Adipocyte (in vitro differentiated cells): ENCODE measurements at places on chromosomes 16 and 17.

DNA sequence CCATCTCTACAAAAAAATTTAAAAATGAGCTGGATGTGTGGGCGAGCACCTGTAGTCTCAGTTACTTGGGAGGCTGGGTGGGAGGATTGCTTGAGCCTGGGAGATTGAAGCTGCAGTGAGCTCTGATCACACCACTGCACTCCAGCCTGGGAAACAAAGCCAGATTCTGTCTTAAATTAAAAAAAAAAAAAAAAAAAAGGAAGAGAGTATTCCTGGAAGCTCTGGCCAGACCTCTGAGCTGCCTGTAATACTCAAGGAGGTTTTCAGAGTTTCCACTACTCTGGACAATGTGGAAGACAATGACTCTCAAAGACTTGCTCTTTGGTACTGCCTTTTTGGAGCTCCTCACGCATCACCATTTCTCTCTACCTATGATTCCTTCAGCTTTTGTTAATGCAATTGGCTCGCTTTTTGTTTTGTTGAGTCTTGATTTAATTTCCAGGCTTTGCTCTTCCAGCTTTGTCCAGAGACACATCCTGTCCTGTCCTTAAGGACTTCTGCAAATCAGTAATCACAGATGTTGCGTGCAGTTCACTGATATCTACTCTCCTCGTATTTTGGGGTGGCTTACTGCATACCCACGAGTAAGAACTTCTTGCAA lies 10.8 kb downstream of the CHD9 start:
- no peak for DNase-seq

- no peak for DNase-seq
Observed at GRCh38 chr17:55363033-55363432, 58.6 kb downstream of the MMD start.

DNA sequence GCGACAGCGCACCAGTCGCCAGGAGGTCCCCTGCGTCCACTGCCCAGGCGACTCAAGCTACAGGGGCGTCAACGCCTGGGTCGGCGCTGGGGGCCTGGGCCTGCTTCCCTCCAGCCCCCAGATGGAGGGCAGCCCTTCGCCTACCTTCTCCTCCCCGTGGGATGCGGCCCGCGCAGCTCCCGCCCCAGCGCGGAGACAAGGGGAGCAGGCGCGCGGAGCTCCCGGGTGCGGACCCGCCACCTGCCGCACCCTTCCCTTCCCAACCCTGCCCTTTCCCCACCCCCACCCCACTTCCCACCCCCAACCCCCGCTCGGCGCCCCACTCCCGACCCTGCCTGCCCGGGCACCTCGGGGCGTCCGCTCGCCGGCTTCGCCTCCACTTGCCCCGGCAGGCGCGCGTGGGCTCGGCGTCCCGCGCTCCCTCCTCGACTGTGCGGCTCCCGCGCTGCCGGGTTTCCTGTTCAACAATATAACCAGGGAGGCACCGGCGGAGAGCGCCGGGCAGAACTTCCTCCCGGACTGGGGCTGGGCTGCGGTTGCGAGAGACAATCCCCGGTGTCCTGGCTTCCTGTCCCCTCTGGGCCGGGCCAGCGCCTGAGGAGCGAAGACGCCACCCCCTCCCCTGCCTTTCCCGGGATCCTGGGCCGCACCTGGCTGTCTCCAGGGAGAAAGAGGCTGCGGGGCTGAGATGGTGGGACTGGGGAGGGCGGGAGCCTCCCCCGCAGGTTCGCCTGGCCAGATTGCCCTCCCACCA lies at the start of gene ARHGAP27:
TSS of gene ARHGAP27 (minus strand) at position 466 of the 754 bp plus-strand sequence. CDS start 2,591 bp downstream, outside the sequence.
- peak; percentile 43 for DNase-seq

- DNase-seq: no peak
Observed at GRCh38 chr16:80997139-80997798, 9.4 kb downstream of the CMC2 start.

DNA sequence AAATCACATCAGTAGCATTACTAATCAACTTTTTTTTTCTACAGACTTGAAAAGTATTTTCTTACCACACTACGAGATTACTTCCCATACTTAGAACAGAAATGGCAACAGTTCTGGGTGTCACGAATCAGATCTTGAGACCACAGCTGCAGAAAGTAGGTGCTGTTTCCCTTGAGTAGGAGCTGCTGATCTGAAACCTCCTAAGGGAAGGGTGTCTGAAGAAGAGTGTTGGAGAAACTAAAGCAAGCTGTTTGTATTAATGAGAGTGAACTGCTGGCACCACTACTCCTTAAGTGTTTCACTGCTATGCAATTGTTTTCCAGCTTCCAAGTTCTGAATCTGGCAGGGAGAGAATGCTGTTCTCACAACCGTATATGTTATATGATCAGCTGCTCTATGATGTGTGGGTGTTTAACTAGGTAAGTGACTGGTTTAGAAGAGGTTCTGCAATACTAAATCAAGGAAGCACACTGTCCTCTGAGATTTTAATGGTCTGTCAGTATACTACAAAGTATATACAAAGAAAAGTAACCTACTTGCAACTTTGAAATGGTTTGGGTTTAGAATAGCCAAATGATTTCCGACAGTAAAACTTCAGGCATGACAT lies 3.3 kb downstream of the ZNF652 start:
- no peak for DNase-seq

DNA sequence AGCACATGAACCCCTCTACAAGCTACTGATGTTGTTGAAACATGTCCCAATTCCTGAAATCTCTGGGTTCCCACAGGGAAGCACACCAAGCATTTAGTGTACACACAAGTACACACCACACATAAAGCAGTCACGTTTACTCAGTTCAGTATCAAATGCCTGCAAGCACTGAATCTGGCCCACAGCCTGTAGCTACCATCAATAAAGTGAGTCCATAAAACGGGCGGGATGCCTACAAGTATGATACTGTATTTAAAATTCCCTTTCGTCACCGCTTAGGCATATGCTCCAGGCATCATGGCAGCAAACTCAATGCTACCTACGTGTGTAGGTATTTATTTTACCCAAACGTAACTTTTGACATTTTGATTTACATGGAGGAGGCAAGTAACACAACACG lies 2.3 kb downstream of the AXIN1 start:
- DNase-seq: no peak

DNA sequence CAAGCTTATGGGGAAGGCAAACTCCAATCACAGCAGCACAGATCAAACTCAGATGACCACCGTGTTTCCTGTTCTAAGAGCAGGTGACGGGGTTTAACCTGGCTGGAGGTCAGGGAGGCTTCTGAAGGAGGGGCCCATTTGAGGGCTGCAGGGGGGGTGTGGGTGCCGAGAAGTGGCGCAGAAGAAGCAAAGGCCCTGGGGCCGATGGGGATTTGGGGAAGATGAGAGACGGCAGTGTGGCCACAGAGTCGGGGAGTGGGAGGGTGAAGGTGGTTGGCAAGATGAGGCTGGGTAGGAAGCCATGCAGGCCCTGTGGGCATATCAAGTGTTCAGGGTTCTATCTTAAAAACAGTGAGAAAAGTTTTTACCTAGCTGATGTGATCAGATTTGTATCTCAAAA lies 122.9 kb downstream of the CLEC16A start:
- DNase-seq: no peak

- DNase-seq: no peak
Observed at GRCh38 chr17:77354420-77354669, 213.6 kb downstream of the SEC14L1 start.

- no peak for DNase-seq
Observed at GRCh38 chr17:19752216-19753050, 4.3 kb upstream of the ALDH3A1 start.

DNA sequence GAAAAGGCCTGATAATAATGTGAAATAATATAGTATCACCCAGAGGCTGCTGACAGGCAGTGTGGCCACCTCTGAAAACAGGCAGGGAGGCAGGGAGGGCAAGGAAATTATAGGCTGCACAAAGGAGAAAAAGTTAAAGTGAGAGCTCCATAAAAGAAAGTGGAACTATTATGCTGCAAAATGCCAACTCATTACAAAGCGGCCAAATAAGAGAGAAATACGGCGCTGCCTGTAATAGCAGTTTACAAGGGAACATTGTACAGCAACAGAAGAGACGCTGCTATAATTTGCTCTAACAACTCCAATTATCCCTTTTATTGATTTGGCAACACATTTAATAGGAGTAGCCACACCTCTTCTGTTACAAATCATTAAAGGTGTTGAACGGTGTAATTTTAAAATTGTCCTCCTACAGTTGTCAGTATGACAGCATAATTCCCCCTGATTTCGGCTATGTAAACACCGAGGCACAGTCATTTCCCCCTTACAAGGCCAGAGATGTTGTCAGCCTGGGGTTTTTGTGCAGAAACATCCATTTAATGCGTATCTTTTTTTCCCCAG lies 120.3 kb downstream of the MRM1 start:
- no peak for DNase-seq

- no peak for DNase-seq
Observed at GRCh38 chr17:62058611-62059010, 6.5 kb downstream of the MED13 start.
